ENCODE measurements at places on chromosomes 7 and 10.

DNA sequence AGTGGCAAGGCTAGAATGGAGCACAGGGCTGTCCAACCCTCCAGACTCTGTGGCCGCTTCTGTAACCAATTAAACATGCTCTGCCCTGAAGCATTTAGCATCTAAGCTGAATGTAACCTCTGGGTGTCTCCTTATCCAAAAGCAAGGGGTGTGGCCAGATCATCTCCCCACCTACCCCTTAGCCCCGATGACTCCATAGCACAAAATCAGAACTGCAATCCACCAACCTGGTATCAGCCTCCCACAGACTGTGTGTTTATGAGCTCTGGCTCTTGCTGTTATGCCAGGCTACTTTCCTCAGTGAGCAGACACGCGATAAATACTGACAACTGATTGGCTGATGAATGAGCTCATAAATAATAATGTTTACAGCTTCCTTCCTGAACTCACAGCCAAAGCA is 3.2 kb downstream of the FRMD4A start:
- no peak for DNase-seq

DNA sequence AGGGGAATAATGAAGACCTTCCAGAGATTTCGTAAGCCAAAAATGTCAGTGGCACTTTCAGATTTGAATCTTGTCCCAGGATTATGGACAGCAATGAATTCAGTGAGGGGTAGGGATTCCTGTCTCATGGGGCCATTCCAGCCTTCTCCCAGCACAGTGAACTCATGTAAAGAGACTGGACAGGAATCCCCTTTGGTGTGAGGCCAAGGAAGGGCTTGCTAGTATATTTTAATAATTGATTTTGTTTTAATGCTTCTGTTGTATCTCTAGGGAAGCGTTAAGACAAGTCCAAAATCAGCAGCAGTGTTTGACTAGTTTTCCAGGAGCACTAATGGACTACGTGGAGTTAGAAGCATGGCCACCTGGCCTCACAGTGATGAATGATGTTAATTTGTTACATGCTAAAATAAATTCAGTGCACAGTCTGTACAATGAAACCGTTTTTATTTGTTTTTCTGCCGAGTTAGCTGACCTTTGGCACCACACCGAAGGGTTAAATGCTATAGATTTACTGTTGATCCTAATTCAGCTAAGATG is 214.0 kb upstream of the DKK1 start:
- DNase-seq: no peak

DNA sequence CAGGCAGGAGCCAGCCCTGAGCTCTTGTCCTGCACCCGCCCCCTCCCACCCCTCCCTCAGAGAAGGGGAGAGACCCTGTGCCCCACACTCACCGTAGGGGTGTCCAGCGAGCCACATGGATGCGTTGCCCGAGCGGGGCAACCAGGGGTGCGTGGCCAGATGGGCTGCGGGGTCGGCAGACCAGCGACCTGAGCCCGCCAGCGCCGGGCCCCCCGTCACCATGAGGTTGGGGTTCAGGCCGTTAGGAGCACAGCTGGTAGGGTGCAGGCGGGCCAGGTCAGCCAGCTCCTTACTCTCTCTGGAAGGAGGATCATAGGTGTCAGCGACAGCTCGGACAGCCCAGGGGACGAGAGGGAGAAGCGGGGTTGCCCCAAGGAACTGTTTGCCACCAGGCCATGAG is 46.4 kb downstream of the TNRC18 start:
- no peak for DNase-seq

GRCh38 chr10:71842856-71843686 is 8.0 kb downstream of the PSAP start:
- DNase-seq: no peak

DNA sequence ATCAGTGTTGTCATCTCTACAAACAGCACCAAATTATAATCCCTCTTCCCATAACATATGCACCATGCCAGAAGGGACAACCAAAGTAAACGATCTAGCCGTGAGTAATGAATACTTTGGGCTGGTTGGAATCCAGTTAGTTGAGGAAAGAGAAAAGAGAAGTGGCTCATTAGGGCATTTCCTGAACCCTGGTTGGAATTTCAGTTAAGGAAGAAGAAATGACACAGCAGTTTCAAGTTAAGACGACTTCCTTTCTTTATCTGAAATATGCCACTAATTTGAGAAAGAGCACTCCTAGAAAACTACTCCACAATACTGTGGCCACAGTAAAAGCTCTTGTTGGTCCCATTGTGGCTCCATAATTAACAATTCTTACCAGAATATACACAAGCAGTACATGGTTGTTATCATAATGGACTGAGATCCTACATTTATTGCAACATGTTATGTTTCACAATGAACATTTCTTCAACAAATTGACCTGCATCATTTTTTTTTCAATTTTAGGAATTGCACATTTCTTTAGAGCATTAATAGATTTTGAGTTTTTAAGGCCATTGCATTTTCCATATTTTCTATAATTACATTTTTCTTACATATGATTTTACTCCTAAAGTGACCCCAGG is at the start of gene TFEC:
TFEC (minus strand) TSS at position 113 of the 626 bp plus-strand sequence. CDS start 46,322 bp downstream, outside the sequence.
- no peak for DNase-seq

- DNase-seq: no peak
Measured at GRCh38 chr7:4700577-4701235, 18.6 kb downstream of the FOXK1 start.

DNA sequence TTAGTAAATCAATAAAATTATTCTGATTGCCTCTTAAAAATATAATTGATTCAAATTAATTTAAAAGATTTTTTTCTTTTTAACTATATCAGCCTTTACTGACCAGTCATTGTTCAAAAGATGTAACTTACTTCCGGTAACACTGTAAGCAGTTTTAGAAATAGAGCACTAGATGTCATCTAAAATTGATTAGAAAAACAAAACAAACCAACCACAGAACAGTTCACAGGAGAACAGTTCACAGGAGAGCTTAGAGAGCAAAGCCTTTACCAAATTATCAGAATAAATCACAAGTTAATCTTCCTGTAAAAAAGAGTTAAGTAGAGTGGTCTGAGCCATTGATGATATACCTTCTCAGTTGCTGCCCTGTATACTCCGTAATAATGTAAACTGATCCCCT is 133.3 kb upstream of the DGKB start:
- DNase-seq: no peak

DNA sequence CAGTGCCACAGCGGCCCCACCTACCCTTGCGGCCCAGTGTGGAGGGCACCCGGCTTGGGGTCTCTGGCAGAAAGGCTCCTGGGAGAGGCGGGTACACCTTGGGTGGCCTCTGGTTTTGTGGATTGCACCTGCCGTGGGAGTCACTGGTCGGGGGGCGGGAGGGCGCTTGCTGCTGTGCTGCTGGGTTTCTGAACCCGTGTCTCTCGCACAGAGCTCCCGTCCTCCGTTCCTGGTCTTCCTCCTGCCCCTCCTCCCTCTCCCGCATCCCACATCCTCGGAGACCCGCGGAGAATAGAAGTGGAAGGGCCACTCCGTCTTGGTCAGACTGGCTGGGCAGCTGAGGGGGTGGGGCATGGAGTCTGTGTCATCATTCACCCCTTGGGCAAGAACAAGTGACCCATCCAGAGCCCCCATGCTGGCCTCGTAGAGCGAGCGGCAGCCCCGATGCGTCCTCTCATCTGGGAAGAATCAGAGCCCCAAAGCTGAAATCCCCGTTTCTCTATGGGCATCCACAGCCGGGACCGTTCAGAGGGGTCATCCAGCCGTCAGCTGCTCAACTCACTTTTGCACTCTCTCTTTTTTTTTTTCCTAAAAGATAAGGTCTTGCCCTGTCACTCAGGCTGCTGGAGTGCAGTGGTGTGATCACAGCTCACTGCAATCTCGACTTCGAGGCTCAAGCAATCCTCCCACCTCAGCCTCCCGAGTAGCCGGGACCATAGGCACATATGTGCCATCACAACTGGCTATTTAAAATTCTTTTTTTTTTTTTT is 4.0 kb downstream of the MAFK start:
- no peak for DNase-seq

DNA sequence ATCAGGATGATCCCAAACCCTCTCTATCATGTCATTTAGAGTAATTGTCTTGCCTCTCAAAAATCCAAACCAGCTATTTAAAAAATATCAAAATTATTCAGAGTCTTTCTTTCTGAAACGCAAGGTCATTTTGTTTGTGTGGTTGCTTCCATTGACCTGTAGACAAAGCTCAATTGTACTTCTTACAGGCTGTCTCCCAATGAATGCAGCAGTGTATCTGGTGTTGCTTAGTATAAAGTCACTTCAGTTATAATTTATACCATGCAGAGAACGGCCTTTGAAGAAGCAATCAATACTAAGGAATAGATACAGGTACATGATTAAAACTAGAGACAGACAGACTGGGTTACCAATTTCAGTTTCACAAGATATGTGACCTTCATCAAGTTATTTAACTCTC is 80.9 kb downstream of the DOCK4 start:
- no peak for DNase-seq

GRCh38 chr10:16436367-16436757 is 448 bp upstream of the PTER start:
- no peak for DNase-seq

- DNase-seq: no peak
Measured at GRCh38 chr7:17725821-17726220, 214.5 kb downstream of the SNX13 start.

DNA sequence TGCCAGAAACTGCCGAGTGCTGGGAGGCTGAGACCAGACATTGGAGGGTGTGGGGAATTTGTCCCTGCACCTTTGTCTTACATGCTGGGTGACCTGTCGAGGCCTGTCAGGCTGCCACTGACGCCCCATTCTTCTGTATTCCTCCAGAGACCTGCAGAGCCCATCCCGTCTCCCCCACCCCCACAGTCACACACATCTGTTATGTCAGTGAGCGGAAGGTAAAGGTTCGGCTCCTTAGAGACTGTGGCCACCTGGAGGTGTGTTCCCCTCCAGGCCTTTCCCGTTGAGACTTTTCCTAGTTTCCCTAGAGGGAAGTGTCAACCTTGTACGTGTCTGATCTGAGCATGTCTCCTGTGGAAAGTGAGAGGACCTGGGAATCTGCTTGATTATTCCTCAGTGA is 84.5 kb downstream of the ATXN7L1 start:
- DNase-seq: no peak

GRCh38 chr10:36271627-36272340 is 629.7 kb upstream of the FZD8 start:
- no peak for DNase-seq

- DNase-seq: no peak
Measured at GRCh38 chr7:73963252-73963822, 64.6 kb upstream of the ELN start.

DNA sequence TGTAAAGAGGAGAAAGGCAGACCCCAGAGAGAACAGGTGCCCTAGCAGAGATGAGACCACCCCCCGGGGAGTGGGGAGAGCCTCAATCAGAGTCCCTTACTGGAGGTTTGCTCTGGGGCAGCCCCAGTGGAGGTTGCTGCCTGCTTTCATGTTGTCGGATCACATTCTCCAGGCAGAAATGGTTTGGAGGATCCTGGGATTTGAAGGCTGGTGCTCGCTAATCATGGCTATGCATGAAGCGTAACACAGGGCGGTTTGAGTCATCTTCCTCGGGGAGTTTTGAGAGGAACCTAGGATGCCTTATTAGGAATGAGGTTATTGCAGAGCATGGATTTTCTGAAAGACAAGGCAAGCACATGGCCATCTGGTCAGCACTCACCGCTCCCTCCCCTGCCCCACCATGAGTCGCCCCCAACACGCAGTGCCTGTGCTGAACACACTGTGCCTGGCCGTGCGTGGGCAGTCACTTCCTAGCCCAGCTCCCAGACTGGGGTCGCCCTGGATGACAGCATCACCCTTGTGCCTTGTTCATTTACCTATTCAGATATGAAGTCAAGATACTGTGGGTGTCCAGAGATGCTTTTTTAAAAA is 319.9 kb downstream of the DPP6 start:
- no peak for DNase-seq

DNA sequence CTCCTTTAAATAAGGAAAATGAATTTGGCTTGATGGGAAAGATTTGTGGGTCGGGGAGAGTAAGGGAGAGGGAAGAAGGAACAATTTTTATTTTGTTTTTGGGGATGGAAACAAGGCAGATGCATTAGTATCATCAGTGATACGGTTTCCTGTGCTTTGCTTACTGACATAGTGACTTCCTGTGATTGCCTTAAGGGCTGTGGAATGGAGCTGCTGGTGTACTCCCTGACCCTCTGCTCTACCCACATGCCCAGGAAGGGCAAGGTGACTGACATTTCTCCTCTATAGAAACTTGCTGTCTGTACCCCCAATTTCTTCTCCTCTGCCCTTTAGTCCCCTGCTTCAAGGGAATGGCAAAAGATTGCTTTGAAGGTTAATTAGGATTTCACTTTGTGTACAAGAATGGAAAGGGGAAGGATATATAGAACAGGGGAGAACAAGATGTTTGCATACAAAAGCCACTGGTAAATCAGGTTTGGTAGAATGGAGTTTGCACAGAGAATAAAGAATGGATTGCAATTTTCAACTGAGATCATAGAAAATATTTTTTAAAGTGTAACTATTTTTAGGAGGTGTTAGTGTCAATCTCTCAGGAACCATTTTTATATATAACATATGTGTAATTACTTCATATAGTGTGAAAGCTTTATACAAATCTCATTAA is 129.0 kb upstream of the AGR3 start:
- DNase-seq: peak; percentile 12

Measured in CD4-positive, alpha-beta T cell treated with Interleukin-17A for 1 hour (primary cell).